ENCODE measurements at places on chromosomes 13 and 19.

- H3K27ac ChIP-seq, result no peak overlapping the region
- DNase-seq, result no peak
- peaks cover 4% of the 10 kb centered on the region for H3K36me3 ChIP-seq
- H3K4me3 ChIP-seq, result no peak overlapping the region
Observed at GRCh38 chr13:20796791-20797508, 23.2 kb upstream of the EEF1AKMT1 start.

DNA sequence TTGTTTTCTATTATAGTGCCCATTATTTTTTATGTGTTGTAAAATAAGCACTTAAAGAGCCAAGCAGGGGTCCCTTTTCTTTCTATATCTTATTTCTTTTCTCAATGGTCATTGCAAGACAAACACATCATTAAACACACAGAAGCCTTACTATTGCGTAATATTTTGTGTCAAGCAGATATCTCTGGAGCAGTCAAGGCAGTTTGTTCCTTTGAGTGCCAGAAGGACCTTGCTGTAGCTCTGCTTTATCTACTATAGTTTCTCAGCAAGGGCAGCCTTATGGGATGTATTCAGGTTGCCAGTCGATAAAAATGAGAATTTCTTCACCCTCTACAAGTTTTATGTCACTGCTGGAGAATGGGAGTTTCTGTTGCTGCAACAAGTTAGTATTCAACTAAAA lies 319.3 kb downstream of the TDRD3 start:
- DNase-seq, result no peak
- no peaks in the 10 kb centered on the region for H3K27me3 ChIP-seq
- no peak overlapping the region for H3K4me3 ChIP-seq
- H3K4me1 ChIP-seq, result no peaks in the 10 kb centered on the region
- no peaks in the 10 kb centered on the region for H3K36me3 ChIP-seq

DNA sequence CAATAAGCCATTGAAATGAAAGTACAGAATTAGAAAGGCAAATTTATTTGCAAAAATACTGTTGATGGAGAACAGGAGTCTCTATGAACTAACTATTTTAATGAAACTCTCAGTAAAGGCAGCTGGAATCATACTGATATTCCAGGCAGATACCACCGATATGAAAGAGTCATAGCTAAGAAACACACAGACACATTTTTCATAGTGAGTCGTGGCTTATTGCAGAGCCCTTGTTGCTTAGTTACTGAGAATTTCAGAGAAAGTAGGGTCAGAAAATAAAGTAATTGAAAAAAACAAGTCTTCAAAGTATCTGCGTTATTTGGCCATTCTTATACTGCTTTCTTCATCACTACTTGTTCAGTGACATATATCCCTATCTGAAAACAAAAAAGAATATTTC lies 1890.9 kb downstream of the PCDH9 start:
- H3K27ac ChIP-seq, result no peak overlapping the region
- H3K36me3 ChIP-seq, result no peaks in the 10 kb centered on the region
- H3K27me3 ChIP-seq, result no peaks in the 10 kb centered on the region

GRCh38 chr13:110418944-110419343 lies 111.9 kb downstream of the COL4A2 start:
- no peaks in the 10 kb centered on the region for H3K4me1 ChIP-seq
- no peak for DNase-seq
- no peak overlapping the region for H3K4me3 ChIP-seq
- peak overlapping the region; percentile 4 for H3K27ac ChIP-seq

DNA sequence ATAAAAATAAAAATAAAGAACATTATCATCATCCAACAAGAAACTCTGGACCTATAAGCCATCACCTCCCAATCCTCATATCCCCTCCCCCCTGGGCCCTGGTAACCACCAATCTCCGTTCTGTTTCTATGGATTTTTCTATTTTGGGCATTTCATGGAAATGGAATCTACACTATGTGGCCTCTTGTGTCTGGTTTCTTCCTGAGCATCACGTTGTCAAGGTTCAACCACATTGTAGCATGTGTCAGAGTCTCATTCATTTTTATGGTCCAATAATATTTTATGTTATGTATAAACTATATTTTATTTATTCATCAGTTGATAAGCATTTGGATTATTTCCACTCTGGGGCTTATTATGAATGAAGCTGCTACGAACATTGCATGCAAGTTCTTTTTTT lies 26.9 kb downstream of the SULT2B1 start:
- no peaks in the 10 kb centered on the region for H3K36me3 ChIP-seq
- H3K4me1 ChIP-seq, result no peaks in the 10 kb centered on the region
- no peaks in the 10 kb centered on the region for H3K27me3 ChIP-seq
- no peak overlapping the region for H3K4me3 ChIP-seq

DNA sequence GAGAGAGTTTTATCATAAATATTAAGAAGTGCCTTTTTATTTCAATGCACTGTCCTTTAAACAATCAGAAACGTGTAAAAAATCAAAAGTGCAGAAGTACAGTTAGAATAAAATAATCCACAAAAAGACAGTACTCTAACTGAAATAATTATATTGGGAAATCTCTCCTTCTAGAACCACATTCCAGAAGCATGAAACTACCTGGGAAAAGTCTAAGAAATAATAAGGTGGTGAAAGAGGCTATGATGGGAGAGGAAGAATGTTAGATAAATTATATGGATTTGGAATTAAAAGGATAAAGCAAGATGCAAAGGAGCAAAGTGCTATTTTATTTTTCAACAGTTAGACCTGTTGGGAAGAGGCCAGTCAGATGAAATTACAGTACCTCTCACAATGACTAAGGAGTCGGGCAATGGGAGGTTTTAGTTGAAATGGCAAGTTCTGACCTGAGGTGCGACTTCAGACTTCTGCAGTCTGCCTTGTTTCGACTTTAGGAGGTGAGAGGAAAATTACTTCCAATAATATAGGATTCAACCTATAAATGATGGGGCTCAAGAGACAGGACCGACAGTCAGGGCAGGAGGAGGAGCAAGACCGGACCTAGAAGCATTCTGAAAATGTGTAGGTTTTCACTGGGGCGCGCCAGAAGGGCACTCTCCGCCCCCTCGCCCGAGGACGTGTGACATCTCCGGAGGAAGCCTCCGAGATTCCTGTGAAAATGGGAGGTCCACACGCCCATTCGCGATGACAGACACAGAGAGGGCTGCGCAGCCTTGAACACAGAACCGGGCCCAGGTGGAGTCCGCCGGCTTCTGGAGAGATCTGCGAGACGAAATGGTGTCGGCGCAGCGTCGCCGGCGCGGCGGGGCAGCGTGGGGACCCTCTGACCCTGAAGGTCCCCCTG lies 717 bp downstream of the SPRYD7 start:
- peak overlapping the region; percentile 84 for H3K27ac ChIP-seq
- peak overlapping the region; percentile 59 for H3K4me3 ChIP-seq
- no peaks in the 10 kb centered on the region for H3K27me3 ChIP-seq
- H3K4me1 ChIP-seq, result peaks cover 42% of the 10 kb centered on the region
- no peaks in the 10 kb centered on the region for H3K36me3 ChIP-seq
- DNase-seq, result no peak

- H3K36me3 ChIP-seq, result no peaks in the 10 kb centered on the region
- no peak overlapping the region for H3K27ac ChIP-seq
- H3K4me1 ChIP-seq, result peaks cover 27% of the 10 kb centered on the region
- no peak for DNase-seq
Observed at GRCh38 chr19:10404888-10405820, 1.8 kb upstream of the CDC37 start.

DNA sequence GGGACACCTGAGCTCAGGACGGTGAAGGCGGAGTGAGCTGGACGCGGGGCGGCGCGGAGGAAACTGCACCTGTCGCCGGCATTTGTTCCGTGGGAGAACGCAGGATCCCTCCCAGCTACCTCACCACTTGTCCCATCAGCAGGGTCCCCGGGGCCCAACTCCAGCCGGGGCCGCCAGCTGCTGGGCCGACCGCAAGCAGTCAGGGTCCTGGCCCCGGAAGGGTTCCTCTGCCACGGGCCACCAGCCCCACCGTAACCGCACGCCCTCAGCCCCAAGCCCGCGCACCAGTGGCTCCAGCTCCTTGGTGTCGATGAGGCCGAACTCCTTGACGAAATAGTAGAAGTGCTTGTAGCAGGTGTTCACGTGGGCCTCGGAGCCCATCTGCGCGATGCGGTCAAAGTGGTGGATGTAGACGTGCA lies 19.6 kb downstream of the MOB3A start:
- no peaks in the 10 kb centered on the region for H3K27me3 ChIP-seq
- H3K4me1 ChIP-seq, result no peaks in the 10 kb centered on the region
- H3K4me3 ChIP-seq, result no peak overlapping the region
- H3K27ac ChIP-seq, result no peak overlapping the region

GRCh38 chr19:15178629-15179308 lies 22.0 kb downstream of the NOTCH3 start:
- no peak overlapping the region for H3K4me3 ChIP-seq
- H3K36me3 ChIP-seq, result no peaks in the 10 kb centered on the region
- no peaks in the 10 kb centered on the region for H3K27me3 ChIP-seq
- no peak overlapping the region for H3K27ac ChIP-seq
- DNase-seq, result no peak
- no peaks in the 10 kb centered on the region for H3K4me1 ChIP-seq

DNA sequence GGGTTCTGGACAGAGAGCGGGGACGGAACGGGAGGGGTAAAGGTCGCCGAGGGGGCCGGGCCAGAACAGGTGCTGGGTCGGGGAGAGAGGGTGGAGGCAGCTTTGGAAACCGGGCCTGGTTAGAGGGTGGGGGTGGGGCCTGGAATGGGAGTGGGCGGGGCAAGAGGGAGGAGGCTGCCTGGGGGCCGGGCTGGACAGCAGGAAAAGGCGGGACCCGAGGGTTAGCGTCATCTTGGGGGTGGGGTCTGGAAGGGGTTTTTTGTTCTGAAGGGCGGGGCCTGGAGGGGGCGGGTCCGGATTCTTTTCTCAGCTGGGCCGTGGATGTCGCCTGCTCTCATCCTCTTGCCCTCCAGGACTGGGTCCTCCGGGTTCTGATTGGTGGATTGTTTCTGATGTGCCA lies 4.3 kb upstream of the ZNF813 start:
- H3K27ac ChIP-seq, result no peak overlapping the region
- DNase-seq, result no peak
- H3K4me1 ChIP-seq, result no peaks in the 10 kb centered on the region
- H3K27me3 ChIP-seq, result no peaks in the 10 kb centered on the region
- no peak overlapping the region for H3K4me3 ChIP-seq

DNA sequence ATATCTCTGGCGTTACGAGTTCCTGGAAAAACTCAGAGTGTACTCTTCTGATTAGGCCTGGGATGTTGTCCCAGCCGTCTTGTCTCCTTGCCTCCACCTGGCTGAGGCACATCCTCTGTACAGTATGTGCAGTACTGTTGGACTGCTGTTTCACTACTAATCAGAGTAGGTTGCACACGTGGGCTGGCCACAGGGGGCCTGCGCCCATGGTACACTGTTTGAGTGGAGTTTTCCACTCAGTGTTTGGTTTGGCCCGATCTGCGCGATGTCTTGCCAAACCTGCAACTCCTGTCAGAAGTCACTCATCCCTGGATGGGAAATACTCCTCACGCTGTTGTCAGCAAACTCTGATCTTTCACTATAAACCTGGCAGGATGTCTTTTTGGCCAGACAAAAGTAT lies 189.6 kb upstream of the CSNK1A1L start:
- DNase-seq, result no peak
- H3K27ac ChIP-seq, result no peak overlapping the region
- no peaks in the 10 kb centered on the region for H3K27me3 ChIP-seq
- no peaks in the 10 kb centered on the region for H3K4me1 ChIP-seq

DNA sequence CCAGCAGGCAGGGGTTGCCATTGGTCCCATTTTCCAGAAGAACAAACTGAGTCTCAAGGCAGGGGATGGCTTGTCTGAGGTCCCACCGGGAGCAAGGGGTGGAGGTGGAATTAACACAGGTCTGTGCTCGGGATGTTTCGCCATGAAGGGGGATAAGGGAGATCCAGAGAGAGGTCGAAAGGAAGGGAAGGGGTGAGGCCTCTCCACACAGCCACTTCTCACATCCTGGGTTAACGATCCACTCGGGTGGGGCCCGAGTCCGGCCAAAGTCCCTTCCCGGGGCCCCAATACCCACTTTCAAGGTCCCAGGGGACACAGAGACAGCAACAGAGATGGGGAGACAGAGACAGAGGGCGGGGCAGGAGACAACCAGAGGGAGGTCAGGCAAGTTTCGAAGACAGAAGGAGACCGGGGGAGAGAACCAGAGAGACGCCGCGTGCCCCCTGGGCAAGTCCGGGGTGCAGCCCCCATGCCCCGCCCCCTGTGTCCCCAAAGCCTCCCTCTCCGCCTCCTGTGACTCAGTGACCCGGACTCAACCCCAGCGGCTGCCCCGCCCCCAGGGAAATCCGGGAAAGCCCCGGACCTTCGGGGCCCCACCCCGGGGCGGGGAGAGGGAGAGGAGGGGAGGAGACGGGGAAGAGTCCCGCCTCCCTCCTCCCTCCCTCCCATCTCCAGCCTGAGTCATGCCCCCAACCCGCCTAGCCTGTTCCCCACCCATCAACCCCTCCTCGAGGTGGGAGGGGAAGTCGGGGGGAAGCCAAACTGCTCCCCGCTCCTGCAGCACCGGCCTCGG lies 1.4 kb upstream of the BCL3 start:
- no peaks in the 10 kb centered on the region for H3K27me3 ChIP-seq
- no peaks in the 10 kb centered on the region for H3K36me3 ChIP-seq
- peak overlapping the region; percentile 92 for H3K27ac ChIP-seq
- peak overlapping the region; percentile 75 for H3K4me3 ChIP-seq
- H3K4me1 ChIP-seq, result peaks cover 21% of the 10 kb centered on the region

GRCh38 chr19:1447504-1447903 lies 2.4 kb upstream of the APC2 start:
- peaks cover 13% of the 10 kb centered on the region for H3K4me1 ChIP-seq
- DNase-seq, result no peak
- no peak overlapping the region for H3K27ac ChIP-seq
- no peaks in the 10 kb centered on the region for H3K36me3 ChIP-seq
- H3K27me3 ChIP-seq, result peaks cover 17% of the 10 kb centered on the region

DNA sequence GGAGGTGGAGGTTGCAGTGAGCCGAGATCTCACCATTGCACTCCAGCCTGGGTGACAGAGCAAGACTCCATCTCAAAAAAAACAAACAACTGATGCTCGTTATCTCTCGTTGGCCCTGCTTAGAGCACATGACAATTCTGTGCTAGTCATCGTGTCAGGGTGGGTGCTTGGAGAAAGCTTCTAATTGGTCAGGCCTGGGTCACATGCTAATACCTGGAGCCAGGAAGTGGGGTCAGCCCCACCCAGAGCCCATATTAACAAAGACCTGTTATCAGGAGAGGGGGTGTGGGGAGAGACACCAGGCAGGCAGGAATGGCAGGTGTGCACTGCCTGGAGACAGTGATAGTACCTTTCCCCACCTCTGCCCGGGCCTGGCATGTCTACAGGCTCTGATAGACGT lies 84.9 kb downstream of the DPF1 start:
- no peak overlapping the region for H3K4me3 ChIP-seq
- no peaks in the 10 kb centered on the region for H3K27me3 ChIP-seq
- no peaks in the 10 kb centered on the region for H3K4me1 ChIP-seq
- DNase-seq, result no peak
- H3K27ac ChIP-seq, result no peak overlapping the region

GRCh38 chr13:27375686-27376326 lies 48.6 kb upstream of the GTF3A start:
- peaks cover 21% of the 10 kb centered on the region for H3K4me1 ChIP-seq
- no peak overlapping the region for H3K4me3 ChIP-seq
- peak; percentile 67 for DNase-seq
- H3K36me3 ChIP-seq, result no peaks in the 10 kb centered on the region

- H3K27me3 ChIP-seq, result no peaks in the 10 kb centered on the region
- H3K4me1 ChIP-seq, result no peaks in the 10 kb centered on the region
- H3K36me3 ChIP-seq, result no peaks in the 10 kb centered on the region
- DNase-seq, result no peak
- no peak overlapping the region for H3K27ac ChIP-seq
- no peak overlapping the region for H3K4me3 ChIP-seq
Observed at GRCh38 chr13:20489185-20489820, 36.4 kb downstream of the CRYL1 start.

GRCh38 chr13:45728759-45729158 lies 26.6 kb downstream of the CBY2 start:
- no peak overlapping the region for H3K4me3 ChIP-seq
- no peak overlapping the region for H3K27ac ChIP-seq
- H3K27me3 ChIP-seq, result no peaks in the 10 kb centered on the region
- no peak for DNase-seq
- no peaks in the 10 kb centered on the region for H3K36me3 ChIP-seq
- no peaks in the 10 kb centered on the region for H3K4me1 ChIP-seq

All from pancreas (tissue), 10 donors.